ENCODE measurements at places on chromosomes 3 and 15.

DNA sequence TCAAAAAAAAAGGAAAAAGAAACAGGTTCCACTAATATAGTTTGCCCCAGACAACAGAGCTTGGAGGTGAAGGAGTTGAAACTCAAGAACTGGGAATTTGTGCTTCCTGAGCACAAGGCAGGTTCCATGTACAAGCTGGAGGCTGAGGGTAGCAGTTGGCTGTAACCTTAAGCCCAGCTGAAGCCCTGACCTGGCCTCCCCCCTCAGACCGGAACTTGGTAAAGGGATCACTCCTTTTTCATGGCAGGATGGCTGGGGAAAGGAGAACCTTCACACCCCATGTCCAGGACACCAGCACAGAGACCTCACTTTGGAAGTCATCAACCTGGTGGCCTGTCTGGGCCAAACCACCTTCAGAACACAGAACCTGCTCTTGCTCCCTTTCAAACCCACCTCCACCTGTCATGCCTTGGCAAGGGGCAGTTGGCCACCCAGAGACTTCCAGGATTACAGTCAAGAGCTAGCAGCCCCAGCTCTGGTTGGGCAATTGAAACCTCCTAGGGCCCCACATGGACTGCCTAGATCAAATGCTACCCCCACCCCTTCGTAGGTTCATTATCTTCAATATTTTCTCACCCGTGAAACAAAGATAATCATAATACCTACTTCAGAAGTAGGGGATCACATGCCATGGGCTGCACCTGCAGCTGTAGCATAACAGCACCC is 3.5 kb downstream of the RPL29 start:
- no peak for DNase-seq

DNA sequence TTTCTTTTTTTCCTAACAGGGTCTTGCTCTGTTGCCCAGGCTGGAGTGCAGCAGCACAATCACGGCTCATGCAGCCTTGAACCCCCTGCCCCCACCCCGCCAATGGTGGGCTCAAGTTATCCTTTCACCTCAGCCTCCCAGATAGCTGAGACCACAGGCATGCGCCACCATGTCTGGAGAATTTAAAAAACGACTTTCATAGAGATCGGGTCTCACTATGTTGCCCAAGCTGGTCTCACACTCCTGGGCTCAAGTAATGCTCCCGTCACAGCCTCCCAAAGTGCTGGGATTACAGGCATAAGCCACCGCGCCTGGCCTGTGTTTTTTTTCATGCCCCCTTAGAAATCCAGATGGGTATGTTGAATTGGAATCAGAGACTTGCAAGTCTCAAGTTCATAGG is 40.3 kb downstream of the ERICH6 start:
- no peak for DNase-seq

- DNase-seq: no peak
Observed at GRCh38 chr15:69575387-69575786, 122.8 kb downstream of the RPLP1 start.

- no peak for DNase-seq
Observed at GRCh38 chr3:10354361-10355015, 33.6 kb upstream of the SEC13 start.

DNA sequence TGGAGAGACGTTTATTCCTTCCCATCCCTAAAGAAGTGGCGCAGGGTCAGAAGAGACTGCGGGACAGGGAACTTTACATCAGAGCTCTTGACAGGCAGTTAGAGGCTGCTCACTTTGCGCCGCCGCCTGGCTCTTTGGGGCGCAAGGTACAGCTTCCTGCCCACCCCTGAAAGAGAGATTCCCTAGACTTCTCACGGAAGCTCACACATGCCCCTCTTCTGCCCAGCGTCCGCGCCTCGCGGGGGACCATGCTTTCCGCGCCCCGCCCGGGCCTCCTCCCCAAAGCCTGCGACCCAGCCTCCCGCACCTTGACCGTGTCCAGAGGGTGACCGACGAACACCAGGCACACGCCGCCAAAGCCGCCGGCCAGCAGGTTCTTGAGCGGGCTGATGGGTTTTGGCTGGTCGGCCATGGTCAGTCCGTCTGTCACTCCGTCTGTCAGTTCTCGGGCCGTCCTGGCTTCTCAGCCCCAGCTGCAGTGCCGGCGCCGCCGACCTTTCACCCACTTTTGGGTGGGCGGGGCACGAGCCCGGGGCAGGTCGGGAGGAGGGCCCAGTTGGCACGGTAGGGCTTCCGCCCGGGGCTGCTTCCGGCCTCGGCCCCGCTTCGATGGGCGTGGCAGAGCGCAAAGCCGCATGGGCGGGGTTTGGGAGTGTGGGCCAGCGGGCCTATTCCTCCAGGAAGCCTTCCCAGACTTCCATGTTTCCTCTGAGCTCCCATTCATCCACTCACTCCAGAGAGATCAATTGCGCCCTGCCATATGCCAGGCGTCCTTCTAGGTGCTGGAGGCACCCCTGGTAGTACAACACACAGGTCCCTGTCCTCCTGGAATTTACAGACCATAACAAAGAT is at the start of gene SLC25A20:
Gene SLC25A20, minus strand, starts transcription at position 500 of the 852 bp plus-strand sequence. Its CDS starts 88 bp downstream, at position 412.
- peak; percentile 86 for DNase-seq

GRCh38 chr3:157319672-157320071 is 117.0 kb upstream of the PTX3 start:
- DNase-seq: no peak

- DNase-seq: no peak
Observed at GRCh38 chr3:194893121-194893987, 207.7 kb downstream of the FAM43A start.

DNA sequence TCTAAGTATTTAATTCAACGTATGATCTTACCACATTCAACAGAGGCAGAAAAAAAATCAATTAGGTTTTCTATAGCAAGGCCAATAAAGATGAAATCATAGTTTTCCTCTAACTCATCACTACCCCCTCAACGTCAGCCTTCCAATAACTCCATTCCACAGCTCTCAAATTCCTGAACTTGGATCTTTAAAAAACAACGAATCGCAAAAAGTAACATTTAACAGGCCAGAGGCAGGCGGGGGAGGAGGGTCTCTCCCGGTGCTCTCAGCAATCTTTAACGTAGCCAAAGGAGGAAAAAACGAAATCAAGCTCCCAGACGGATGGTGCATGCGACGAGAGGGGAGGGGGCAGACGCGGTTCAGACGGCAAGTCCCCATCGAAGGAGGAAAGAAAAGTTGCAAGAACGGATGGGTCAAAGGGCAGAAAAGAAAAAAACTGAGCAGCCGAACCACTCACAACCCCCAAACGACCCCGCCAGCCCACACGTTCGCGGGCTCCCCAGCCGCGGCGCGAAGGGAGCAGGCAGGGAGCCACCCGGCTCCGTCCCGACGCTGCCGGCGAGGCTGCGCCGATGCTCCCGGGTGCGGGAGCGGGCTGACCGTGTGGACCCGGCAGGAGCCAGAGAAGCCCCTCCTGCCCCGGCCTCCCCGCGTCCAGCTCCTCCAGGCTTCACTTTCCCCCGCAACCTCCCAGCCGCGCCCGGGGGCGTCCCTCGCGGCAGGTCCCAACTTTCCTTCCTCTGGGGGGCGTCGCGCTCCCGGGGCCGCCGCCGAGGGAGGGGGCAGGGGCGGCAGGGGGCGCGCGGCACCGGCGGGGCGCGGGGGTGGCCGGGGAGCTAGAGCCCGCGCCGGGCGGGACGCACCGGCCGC is 703 bp downstream of the PEAK1 start:
- peak; percentile 5 for DNase-seq

DNA sequence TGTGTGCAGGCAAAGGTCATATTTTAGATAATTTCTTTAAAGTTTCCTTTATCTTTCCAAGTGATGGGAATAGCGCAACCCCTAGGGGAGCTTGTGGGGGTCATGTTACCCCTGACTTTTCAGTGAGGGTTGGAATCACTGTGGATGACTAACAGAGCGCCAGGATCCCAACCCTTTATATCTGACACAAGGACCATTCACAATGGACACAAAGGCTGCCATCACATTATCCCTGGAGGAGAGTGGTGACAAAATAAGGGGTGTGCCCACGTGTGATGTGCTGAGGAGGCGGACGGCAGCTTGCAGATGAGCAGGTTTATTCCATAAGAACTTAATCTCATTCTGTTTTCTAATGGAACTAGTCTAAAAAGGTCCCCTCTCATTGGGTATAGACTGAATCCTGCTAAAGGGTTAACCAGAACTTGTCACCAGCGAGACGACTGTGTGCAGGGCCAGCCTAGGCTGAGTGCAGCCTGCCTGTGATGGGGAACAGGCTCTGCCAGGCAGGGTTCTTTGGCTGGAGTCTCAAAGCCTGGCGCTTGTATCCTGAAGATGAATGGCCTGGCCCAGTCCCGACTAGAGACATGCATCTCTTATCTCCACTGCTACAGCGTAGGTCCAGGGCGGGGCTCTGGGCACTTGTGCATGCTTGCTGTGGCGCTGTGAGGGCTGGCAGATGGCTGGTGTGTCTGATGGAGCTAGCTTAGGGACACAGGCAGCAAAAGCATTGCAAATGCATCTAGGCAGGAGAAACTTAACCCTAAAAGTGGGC is 50.2 kb downstream of the CHDH start:
- no peak for DNase-seq

GRCh38 chr3:36653095-36653494 is 111.3 kb downstream of the DCLK3 start:
- no peak for DNase-seq

DNA sequence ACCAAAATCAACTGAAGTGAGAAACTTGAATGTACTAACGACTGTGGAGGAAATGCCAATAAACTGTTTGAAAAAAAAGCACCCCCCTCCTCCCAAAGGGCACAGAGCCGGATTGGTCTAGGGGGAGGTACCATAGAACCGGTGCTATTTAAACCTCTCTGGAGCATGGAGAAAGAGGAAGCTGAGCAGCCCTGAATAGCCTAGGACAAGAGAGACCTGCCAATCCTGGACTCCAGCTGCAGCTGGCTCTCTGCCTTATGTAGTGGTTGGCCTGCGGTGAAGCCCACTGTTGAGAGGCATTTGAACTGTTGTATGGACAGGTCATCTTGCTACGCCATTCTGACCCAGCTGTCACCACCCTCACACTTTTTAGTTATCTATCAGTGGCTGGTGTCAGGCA is 1.5 kb upstream of the SH3GL3 start:
- DNase-seq: no peak

DNA sequence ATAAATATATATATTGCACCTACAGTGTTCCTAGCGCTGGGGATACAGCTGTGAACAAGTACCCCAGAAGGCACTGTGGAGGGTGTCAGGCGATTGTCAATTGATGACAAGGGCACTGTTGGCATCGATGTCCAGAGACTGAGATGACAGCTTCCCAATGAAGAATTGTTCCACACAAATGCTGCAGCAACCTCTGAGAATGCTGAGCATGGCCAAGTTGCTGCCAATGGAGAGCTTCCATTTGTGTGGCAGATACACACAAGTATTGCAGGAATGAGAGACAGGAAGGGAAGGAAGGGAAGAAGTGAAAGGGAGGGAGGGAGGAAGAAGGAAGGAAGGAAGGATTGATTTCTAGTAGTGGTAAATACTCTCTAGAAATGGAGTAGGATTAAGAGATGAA is 21.9 kb downstream of the LRTM1 start:
- DNase-seq: no peak

DNA sequence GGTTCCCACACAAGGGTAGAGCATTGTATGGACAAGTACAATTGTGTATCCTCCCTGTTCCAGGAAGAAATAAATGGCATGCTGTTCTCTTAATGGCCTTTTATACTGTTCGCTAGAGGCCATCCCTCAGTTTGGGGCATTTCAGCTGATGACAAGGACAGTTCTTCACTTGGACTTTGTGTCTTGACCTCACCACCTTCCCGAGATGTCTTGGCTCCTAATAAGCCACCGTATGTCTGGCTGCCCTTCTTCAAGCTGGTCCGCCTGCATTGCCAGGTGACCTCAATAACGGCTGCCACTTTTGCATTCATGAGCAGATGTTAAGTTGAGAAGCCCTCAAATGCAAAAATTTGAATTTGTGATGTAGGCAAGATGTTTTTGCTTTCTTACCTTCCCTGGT is 24.1 kb downstream of the ZBTB38 start:
- DNase-seq: no peak

DNA sequence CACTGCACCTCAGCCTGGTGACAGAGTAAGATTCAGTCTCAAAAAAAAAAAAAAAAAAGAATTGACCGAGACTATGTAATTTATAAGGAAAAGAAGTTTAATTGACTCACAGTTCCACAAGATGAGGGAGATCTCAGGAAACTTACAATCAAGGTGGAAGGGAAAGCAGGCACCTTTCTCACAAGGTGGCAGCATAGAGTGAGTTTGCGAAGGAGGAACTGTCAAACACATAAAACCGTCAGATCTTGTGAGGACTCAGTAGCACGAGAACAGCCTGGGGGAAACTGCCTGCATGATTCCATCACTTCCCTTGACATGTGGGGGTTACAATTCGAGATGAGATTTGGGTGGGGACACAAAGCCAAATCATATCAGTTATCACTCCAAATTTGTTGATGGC is 380.9 kb downstream of the EDEM1 start:
- DNase-seq: no peak

DNA sequence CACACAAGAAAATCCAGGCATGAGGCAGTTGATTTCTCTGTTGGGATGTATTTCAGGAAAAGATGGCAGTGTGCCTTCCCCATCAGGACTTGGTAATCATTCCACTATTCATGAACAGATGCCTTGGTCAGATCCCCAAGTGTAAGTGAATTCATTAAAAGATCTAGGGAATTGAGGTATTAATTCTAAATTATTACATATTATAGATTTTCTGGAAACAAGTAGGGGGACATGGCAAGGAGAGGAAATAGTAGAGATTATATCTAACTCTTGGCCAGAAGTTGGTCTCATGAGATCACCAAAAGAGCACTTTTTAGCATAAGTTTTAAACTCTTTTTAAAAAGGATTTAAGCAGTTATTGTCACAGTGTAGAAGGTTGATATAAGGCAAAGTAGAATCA is 74.4 kb upstream of the MDFIC2 start:
- DNase-seq: no peak

DNA sequence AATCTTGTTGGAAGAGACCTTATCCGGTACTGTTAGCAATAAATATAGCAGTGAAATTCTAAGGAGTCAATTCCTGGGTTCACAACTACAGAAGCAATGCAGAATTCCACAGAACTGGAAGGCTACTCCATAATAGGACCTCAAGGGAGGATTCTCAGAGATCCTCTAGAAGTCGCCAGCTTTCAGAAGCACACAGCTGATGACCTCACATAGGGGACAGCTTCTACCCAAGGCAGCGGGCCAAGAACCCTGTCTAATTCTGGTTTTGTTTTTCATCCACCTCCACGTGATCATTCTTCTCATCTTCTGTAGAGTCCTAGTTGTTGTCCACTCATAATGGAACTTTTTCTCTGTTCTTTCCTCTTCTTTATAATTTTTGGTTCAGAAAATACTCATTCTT is 99.4 kb downstream of the ERC2 start:
- no peak for DNase-seq

- DNase-seq: no peak
Observed at GRCh38 chr3:126344380-126345041, 12.7 kb downstream of the KLF15 start.

GRCh38 chr3:52238761-52239701 is at the start of gene TWF2:
Gene TWF2 (minus strand): TSS chr3:52239158. CDS start chr3:52239016, 142 bp downstream.
- peak; percentile 83 for DNase-seq

GRCh38 chr3:147267434-147267833 is 138.9 kb downstream of the ZIC4 start:
- no peak for DNase-seq

GRCh38 chr3:127817406-127817841 is 4.9 kb downstream of the MGLL start:
- no peak for DNase-seq
